Esophagus squamous epithelium (tissue), 5 donors: ENCODE measurements at places on chromosomes 3 and 15.

- no peak for DNase-seq
Measured at GRCh38 chr3:57048728-57049127, 11.7 kb upstream of the SPATA12 start.

DNA sequence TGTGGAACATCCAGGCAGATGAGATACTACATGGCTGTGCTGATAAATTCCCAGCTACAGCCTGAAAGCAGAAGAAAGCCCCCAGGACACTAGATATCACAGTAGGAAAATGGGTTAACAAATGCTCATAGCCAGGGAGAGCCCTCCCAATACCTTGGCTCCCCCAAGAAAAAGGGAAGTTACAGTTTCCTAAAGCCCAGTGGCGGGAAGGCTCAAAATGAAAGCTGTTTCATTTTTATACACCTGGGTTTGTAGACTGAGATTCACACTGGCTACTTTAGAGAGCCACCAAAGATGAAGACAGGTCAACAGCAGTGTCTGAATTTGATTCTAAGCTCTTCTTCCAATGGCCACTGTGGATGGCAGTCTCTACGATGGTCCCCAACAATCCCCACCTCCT lies 55.0 kb upstream of the TOPAZ1 start:
- DNase-seq, result no peak

DNA sequence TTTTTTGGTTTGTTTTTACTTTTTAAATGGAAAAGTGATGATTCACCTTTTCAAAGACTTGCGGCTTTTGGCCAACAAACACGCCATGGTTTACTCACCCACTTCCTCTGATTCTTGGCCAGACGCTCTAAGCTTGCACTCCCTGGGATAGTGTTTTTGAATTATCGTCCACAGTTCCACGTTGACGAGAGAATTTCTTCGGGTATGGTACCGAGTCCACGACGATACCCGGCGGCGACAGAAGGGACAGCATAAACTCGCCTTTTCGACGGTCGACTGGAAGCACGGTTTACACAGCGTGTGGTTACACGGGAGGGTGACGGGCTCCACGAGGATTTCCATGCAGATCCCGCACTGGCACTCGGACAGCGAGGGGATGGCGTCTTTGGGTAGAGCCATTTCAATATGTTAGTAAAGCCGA lies 783 bp downstream of the RNF168 start:
- no peak for DNase-seq

DNA sequence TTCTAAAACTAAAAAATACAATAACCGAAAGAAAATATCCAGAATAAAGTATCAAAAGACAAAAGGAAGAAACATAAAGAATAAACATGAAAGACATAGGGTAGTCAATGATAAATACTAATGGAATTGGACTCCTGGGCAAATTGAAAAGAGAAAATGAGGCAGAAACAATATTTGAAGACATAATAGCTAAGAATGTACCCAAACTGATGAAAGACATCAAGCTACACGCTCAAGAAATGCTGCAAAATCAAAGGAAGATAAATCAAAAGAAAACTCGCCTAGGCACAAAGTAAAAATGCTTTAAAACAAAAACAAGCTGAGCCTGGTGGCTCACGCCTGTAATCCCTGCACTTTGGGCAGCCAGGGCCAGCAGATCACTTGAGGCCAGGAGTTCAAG lies 34.9 kb downstream of the CEP70 start:
- no peak for DNase-seq

- DNase-seq, result no peak
Measured at GRCh38 chr3:48634661-48635221, 520 bp downstream of the SLC26A6 start.

DNA sequence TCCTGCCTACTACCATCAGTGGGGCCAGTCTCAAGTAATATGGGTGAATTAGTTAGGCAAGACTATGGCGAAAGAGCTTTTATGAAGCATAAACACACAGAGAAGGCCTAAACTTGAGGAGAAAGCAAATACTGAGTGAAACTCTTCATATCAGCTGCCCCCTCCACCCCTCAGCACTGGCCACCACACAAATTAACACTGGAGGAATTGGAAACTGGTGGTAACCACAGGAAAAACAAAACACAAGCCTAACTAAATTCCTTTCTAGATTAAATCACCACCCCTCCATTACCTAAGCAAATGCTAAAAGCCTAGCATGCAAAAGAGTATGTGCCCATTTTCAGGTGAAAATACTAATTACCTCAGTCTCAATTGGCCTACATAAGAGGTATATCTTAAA lies 774.7 kb upstream of the NECTIN3 start:
- DNase-seq, result no peak

- no peak for DNase-seq
Measured at GRCh38 chr3:69660631-69661030, 78.6 kb upstream of the MITF start.

DNA sequence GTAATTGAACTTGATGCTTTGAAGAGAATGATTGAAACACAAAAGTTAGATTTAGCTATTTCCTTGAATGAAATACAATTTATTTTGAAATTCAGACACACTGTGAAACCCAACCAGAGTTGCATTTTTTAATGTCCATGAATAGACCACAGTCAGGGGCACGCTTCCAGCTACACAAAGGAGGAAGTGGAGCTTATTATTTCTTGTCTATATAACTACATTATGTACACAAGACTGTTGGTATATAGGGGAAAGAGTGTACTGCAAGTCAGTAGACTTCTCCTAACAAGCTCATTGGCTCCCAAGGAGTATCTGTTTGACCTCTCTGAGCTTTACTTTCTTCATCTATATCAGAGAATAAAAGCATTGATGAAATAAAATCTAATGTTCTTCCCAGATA lies 326.2 kb downstream of the RYR3 start:
- DNase-seq, result no peak

GRCh38 chr3:65971293-65972252 lies 67.1 kb downstream of the MAGI1 start:
- DNase-seq, result no peak

DNA sequence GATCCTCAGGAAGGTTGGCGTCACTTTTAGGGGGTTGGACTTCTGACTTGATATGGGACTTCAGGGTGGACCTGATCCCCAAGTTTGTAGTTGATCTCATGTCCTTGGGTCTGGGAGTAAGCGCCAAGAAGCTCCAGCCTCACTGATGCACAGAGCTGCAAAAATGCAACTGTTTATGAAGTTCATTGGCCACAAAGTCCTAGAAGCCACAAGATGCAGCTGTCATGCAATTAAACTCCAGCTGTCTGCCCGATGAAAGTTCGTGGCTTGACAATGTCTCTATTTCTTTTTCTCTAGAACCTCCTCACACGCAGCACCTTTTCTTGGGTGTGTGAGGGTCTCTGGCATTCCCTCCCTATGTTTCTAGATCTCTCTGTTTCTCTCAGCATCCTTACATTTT lies 9.2 kb upstream of the ACAN start:
- DNase-seq, result no peak

DNA sequence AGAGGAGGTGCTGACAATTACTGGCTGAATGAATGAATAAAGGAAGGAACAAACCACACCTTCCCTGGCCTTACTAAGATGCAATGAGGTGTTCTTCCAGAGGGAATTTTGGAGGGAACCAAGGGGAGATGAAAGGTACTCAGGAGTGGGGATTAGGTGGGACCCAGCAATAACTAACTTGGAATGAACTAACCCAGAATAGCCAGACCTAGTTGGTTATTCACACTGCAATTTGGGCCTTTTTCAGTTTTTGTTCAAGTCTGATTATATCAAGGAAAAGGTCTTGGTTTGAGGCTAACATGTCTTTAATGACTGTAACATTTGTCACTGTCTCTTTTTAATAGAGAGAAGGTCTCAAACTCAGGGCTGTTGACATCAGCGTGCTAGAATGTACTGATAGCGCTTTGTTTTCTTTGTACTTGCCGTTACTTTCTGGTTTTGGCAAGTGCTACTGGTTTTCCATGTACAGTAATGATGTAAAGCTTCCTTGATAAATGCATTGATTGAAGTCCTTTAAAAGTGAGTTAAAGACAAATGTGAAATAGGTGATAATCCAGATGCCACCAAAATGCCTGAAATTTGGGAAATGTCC lies 3.2 kb upstream of the PLXND1 start:
- no peak for DNase-seq

- DNase-seq, result no peak
Measured at GRCh38 chr15:63340353-63340752, 41.3 kb downstream of the CA12 start.

DNA sequence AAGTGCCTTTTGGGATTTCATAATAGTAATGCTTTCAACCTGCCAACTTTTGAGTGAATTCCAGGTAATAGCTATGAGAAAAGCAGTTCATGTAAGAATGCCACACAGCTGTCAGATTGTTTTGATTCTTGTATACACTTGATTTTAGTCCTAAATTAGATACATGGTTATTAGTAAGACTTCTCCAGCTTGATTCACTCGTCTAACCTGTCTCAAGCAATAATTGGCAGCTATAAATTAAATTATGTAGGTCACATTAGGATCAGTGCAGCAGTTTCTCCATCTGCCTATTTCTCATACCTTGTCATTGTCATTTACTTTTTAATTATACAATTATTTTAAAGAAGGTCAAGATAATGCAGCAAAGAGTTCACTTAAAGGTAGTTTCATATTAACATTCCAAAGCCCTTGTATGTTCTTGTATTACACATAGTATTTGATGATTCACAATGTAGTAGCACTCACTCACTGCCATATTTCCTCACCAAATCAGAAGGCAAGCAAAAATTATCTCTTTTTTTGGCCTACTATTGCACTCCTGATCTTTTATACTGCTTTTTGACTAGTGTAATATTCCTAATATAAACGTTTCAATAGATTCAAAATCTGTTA lies 10.9 kb upstream of the CRYBG3 start:
- DNase-seq, result no peak

GRCh38 chr15:72998681-72999466 lies 53.4 kb upstream of the NEO1 start:
- DNase-seq, result no peak

- no peak for DNase-seq
Measured at GRCh38 chr15:70100474-70101341, 3.0 kb upstream of the TLE3 start.

DNA sequence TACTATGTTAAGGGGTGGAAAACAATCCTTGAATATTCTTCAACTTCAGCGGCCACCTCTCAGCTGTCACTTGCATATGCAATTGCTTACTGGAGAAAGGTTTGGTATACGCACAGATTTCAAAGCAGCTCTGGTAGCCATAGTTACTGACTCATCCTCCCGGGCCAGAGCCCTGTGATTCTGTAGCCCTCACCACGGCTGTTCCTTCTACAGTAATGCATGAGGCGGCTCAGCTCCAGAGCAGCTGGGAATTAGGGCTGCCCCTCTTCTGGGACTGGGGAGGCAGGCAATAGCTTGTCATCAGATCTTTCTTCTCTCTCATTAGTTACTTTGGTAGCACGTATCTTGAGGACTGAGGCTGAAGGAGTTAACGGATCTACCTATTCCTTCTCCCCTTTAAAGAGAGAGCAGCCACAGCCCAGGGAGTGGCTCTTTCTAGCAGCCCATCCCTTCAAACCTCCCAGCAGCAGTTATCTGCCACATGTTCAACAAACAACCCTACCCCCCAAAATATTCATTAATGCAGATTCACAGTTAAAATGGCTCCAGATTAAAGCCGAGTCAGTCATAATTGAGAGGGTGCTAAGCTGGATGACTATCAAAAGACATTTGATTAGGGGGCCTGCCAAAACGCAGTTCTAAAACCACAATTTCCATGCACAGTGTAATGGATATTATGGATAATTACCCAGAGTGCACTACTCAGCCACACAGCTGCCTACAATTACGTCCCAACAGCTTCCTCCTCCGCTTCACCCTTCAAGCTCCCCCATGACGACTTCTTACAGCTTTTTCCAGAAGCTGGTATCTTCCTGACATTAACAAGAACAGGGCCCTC lies 54.7 kb downstream of the ETV5 start:
- no peak for DNase-seq

DNA sequence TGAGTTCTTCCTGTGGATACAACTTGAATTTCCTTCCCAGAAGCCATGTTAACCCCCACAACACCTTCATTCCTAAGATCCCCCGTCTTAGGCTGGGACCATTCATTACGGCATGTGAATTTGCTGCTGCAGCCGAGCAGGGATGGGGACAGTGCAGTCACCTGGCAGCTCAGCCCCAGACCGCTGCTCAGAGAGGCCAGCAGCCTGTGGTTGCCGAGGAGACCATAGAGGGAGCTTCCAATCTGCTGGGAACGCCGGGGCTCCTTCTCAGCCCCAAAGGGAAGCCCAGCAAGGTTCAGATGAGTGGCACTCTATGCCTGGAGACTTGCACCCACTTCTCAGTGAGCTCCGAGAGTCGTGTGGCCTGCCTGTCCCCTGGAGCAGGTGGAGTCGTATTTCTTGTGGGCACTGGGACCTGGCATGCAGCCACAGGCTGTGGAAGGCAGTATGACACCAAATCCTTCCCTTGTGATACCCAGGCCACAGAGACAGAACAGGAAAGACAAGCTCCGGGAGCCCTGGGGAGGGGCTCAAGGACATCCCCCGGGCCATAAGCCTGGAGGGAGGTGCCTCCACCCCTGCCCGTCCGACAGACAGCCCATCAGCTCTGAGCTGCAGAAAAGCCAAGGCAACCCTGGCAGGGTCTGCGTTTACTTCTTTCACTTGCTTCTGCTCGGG lies 167.3 kb downstream of the FAM43A start:
- no peak for DNase-seq

DNA sequence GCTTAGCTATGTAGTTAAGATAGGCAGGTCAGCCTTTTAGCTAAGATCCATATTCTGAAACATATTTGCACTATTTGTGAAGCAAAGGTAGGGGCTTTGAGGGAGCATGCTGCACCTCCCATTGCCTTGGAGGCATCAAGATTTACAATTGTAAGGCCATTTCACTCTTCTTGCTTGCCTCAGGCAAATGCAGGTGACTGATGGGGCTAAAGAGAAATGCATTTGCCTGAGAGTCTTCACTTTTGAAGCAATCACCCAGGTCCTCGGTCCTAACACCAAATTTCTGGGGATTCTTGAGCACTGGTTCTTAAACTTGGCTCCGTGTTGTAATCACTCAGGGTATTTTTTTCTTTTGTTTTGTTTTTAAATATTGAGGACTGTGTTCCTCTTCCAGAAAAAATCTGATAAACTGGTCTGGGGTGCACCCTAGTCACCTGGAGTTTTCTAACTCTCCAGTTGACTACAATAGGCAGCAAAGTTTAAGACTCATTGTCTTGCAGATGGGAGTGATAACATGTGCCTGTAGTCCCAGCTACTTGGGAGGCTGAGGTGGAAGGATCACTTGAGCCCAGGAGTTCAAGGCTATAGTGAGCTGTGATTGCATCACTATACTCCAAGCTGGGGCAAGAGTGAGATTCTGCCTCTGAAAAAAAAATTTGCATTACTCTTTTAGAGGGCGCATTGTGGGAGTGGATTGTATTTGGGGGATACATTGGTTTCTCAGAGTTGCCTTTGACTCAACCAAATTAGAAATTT lies 68.1 kb downstream of the EOMES start:
- no peak for DNase-seq

GRCh38 chr3:8210882-8211341 lies 290.7 kb upstream of the LMCD1 start:
- no peak for DNase-seq

GRCh38 chr3:16085884-16086608 lies 88.4 kb upstream of the GALNT15 start:
- no peak for DNase-seq

DNA sequence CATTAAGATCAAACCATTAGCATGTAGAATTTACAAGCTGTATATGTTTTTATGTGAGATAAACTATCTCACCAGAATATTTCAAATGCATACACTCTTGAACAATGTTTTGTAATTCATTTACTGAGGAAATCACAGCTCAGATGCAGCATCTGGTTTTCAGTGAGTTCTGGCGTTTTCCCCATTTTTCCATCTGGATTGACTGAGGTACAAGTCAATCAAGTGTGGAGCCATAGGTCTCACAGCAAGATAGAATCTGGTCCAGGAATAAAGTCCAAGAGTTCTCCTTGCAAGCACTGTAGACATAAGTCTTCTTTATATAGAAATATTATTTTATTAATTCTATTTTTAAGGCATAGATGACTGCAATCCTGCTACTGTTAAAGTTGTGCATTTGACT lies 219.3 kb downstream of the ZBBX start:
- no peak for DNase-seq
